ENCODE measurements at places on chromosomes 11 and 22.

GRCh38 chr11:59206635-59207034 is 6.1 kb downstream of the MPEG1 start:
- no peak for DNase-seq

DNA sequence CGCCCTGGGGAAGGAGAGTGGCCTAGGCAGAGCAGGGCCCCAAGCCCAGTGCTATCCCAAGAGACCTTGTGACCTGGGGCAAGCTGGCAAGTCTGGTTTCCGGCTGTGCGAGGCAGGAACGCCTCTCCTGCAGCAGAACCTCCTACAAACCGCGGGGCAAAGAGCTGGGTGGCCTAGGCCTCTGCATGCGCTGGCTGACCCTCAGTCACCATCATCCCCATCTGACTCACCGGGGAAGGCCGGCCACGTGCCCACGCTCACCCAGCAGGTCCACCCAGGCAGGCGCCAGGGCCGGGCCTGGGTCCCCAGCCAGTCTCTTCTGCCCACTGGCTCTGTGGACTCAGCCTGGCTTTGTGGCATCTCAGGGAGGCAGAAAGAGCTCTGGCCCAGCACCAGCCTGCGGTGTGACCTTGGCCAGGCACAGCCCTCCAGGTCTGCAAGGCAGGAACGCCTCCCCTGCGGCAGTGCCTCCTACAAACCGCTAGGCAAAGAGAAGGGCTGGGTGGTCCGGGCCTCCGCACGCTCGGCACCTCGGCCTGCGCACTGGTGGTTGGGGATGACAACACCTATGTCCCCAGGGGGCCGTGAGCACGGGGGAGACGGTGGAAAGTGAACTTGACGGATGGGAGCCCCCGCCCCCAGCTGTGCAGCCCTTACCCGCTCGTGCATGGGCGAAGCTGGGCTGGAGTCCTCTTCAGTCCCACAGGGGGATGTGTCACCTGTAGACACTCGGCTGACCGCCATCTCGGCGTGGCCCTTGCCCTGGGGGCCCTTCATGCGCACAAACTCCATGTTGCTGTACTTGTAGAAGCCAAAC is 38.2 kb downstream of the KIAA0930 start:
- DNase-seq, result no peak

GRCh38 chr11:123054301-123055065 is 7.5 kb downstream of the HSPA8 start:
- DNase-seq, result peak; percentile 29

- DNase-seq, result no peak
These were observed 27.5 kb downstream of the LARGE2 start for GRCh38 chr11:45949992-45950407.

GRCh38 chr11:77375107-77375506 is 73.6 kb upstream of the GDPD4 start:
- DNase-seq, result no peak

DNA sequence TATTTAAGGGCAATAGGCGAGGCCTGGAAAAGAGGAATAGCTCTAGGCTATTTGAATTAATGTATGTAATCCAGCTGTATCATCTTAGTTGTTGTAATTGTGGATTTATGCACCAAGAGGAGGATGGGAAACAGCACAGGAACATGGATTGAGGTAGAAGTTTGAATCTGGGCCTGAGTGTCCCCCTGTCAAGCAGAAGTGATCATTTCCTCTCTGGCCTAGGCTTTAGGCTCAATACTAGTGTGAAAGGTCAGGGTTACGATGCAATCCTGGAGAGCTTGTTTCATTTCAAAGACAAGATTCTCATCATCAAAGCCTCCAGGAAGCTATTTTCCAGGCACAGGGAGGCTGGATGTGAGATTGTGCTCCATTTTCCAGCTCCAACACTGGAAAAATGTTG is 77.9 kb upstream of the HSD17B12 start:
- no peak for DNase-seq

Measured in NCI-H1048 (cell line).